ENCODE measurements at places on chromosomes 6 and 20. TPM values are rescaled to one million over a fixed set of nuclear protein-coding genes. Genes with fewer than 3 reads are reported as not detected.

MOXD1 gene
- 0.62 TPM for total RNA-seq

SPACA1 gene
- total RNA-seq = not detected

LRRC73 gene
- not detected for total RNA-seq

LSM2 gene
- total RNA-seq = 32.3 TPM

CST2 gene
- not detected for total RNA-seq

MOG gene
- total RNA-seq = not detected

ZC3H12D gene
- total RNA-seq = 0.36 TPM

GSTA2 gene
- total RNA-seq = not detected

MUCL3 gene
- not detected for total RNA-seq

RFX6 gene
- total RNA-seq = not detected

CLPSL1 gene
- total RNA-seq = not detected

RNGTT gene
- total RNA-seq = 7.6 TPM

OXT gene
- not detected for total RNA-seq

IL17F gene
- not detected for total RNA-seq

DNA sequence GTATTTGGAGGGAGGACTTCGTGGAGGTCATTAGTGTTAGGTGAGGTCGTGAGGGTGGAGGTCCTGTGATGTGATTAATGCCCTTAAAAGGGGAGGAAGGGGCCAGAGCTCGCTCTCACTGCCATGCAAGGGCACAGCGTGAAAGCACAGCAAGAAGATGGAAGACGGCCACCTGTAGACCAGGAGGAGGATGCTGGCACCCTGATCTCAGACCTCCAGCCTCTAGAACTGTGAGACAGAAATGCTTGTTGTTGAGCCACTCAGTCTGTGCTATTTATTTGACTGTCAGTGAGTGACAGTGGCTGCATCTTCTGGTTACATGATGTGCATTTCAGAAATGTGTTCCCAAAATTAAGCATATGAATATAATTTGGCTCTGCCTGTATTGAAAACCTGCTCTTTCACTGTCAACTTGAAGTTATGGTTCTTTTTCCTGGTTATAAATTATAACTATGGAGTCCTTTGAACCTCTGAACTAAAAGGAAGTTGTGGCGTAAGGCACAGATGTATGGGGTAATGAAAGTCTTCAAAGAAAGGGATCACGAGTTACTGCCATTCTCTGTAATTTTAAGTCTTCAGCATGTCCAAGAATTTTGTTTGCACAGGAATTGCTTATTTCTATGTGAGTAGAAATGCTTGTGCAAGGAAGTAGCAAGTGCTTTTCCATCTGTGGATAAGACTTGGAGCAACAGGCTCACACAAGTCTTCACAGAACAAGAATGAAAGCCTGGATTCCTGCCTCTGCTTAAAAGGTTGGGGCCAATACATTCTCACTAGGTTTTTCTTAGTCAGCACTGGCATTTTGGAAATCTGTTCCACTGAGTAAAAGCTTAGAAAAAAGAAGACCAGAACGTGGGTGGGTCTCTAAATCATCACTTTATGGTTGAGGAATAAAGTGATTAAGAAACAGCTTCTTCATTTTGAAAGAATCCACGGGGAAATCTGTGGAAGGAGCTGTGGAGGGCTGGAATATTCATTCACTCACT, 10.3 kb downstream of the PPP1R14C start:
- DNase-seq = no peak

GRCh38 chr6:156687789-156688619, 89.2 kb upstream of the ARID1B start:
- no peak for DNase-seq

DNA sequence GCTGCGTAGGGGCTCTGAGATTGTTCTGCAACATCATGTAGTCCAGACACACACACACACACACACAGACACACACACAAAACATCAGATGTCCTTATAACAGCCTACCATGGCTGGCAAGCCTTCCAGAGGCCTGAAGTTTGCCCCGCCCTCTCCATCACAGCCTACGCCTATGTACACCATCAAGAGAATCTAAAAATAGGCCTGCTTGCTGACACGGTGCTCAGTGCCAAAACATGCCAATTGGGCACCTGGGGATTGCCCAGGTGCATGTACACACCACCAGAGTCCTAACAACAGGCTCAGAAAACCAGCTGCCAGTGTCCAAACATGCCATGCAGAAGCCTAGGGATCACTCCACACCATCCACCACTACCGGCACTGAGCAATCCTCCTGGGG, 391.7 kb upstream of the SPTLC3 start:
- DNase-seq = no peak

DNA sequence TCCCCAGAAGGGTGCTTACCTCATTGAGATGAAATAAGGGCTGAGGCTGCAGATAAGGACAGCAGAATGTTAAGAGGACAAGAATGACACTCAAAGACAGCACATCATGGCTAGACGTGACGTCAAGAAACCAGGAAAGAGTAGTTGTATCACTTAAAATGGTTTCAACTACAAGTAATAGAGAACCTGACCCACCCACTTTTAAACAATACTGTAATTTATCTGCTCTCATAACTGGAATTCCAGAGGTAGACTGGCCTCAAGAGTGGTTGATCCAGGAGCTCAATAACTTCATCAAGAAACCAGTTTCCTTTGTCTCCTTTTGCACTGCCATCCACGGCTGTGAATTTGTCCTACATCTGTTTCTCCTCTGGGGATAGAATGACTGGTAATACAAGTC, 187.1 kb downstream of the EYA4 start:
- DNase-seq = no peak

DNA sequence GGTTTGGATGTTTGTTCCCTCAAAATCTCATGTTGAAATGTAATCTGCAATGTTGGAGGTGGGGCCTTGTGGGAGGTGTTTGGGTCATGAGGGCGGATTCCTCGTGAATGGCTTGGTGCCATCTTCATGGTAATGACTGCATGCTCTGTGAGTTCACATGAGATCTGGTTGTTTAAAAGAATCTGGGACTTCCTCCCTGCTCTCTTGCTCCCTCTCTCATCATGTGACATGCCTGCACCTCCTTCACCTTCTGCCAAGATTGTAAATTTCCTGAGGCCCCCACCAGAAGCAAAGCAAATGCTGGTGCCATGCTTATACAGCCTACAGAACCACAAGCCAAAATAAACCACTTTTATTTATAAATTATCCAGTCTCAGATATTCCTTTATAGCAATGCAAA, 250.3 kb upstream of the PLN start:
- DNase-seq = no peak

DNA sequence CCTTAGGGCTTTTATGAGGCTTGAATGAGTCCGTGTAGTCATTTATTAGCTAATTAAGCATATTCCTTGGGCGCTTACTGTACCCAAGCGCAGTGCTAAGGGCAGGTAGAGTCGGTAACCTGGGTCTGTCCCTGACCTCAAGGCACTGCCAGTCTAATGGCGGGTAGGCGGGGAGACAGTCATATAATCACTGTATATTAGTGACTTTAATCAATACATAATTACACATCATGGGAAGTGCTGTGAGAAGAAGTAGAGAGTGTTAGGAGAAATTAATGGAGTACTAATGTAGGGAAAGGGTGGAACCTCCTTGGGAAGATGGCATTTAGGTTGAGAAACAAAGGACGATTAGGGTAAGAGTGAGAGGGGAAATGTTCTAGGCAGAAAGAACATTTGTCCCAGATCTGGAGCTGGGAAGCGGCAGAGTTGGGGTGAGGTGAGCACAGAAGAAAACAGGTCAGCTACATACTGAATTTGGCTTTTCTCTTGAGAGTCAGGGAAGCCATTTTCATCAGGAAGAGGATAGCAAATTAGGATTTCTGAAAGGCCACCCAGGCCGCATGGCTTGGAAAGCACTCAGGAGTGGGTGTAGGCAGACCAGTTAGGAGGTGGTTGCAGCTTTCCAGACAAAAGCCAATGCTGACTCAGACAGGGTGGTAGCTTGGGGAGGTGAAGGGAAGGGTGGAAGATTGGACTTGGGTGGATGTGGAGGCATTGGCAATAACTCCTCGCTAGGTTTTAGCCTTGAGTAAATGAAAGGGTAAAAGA, 954 bp upstream of the BLCAP start:
- DNase-seq = no peak

DNA sequence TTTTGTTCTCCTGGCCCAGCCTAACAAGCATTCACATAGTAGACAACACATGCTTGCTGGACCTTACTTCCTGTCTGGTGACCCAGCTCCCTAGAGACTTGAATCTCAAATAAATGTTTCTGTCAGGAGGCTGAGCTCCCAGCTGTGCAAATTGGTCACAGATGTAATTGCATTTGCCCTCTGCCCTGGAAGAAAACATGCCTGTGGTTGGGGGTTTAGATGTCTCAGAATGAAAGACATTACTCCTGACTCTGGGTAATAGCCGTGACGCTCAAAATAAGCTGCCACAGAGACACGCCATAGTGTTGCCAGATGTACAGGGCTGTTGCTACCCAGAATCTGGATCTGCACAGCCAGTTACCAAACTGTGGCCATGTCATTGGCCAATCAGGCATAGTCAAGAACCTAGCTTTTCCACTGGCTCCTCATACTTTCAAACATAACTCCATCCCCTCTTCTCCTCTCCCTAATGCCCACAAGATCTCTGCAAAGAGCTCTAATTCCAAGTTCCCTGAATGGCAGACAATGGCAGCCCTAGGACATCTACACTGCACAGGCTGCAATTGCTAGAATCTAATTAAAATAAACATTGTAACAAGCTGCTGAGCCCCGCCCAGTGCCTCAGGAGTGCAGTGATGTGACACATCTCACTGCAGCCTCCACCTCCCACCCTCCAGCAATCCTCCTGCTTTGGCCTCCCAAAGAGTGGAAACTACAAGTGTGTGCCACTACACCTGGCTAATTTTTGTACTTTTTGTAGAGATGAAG, 32.8 kb upstream of the GMPR start:
- DNase-seq = no peak

DNA sequence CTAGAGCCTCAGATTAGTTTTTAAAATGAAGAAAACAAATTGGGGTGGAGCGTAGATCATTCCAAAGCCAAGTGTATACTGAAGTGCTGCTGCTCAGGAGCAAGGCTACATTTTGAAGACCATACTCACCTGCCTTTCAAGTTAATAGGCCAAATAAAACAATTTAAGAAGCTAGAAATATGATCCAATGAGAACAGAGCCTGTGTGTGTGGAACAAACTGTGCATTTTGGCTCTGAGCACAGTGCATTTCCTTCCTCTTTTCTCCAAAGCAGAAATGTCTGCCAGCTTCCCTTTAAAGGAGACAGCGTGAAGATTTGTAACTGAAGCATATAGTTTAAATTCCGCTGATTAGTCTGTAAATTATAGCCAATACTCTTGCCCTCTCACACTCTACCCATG, 3.2 kb upstream of the IFNGR1 start:
- no peak for DNase-seq

DNA sequence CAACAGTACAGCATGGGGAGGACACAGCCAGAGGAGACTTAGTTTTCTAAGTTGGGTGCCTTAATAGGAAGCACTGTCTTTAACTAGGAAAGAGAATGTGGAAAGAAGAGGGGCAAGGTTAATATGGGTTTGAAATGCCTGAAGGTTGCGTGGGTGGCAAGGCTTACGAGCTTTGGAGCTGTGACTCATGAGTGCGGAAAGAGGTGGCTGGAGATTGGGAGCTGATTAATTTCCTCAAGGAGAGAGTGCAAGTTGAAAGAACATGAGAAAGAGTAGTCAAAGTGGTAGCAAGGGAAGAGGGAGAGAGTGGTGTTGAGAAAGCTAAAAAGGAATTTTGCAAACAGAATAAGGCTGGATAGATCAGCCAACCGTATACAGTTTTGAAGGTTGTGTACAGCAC, 315.1 kb upstream of the PRND start:
- no peak for DNase-seq

- DNase-seq = no peak
Measured at GRCh38 chr6:90062667-90063066, 168.4 kb downstream of the GJA10 start.

GRCh38 chr20:17438436-17439039, 92.6 kb downstream of the BFSP1 start:
- no peak for DNase-seq

GRCh38 chr6:90072501-90072900, 178.2 kb downstream of the GJA10 start:
- no peak for DNase-seq

GRCh38 chr20:56347628-56348304, 11.0 kb upstream of the FAM210B start:
- no peak for DNase-seq

- no peak for DNase-seq
Measured at GRCh38 chr20:42530855-42531448, 658.8 kb downstream of the PTPRT start.

GRCh38 chr20:17645546-17646208, 36.4 kb downstream of the RRBP1 start:
- no peak for DNase-seq

GRCh38 chr6:86888301-86888700, 49.0 kb upstream of the HTR1E start:
- no peak for DNase-seq

DNA sequence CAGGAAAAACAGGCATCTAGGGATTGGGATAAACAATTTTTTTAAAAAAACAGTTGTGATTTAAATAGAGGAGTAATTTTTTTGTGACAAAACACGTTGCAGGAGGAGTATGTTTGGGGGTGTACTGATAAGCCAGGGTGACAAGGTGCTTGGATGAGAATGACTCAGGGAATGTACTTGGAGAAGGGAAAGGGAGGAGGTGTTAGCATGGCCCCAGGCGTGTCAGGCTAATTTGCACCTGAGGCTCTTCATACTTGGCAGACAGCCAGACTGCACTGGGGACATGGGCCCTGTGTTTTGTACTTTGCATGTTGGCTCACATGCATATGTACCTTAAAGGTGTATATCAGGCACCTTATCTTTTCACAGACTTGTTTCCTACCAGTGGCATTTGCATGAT, 22.8 kb downstream of the PANK2 start:
- no peak for DNase-seq

- DNase-seq = no peak
Measured at GRCh38 chr6:139204978-139205377, 70.1 kb downstream of the HECA start.

- DNase-seq = no peak
Measured at GRCh38 chr6:28137505-28137981, 4.1 kb upstream of the ZKSCAN8 start.

GRCh38 chr20:48352628-48353027, 475.2 kb downstream of the PREX1 start:
- no peak for DNase-seq

DNA sequence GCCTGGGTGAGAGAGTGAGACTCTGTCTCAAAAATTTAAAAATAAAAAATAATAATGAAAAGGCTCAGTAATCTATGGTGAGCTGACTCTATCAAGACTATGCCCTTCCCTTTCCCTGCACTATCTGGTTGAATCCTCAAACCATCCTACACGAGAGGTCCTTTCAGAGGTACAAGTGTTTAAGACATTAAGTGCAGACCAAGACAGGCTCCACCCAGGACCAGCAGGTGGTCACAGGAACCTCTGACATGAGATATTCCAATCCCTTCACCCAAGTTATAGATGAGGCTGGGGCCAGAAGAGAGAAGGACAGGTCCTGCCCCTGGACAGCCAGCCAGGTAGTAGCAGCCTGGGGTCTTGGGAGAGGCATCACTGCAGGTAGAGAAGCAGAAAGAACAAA, 182.6 kb downstream of the NFATC2 start:
- DNase-seq = no peak

- no peak for DNase-seq
Measured at GRCh38 chr6:100948381-100949133, 67.4 kb upstream of the ASCC3 start.

All from gastrocnemius medialis (tissue), 4 donors.